ENCODE measurements at places on chromosomes 1 and 21.

- no peak overlapping the region for H3K4me3 ChIP-seq
- H3K27ac ChIP-seq = no peak overlapping the region
- H3K4me1 ChIP-seq = peaks cover 19% of the 10 kb centered on the region
- H3K27me3 ChIP-seq = peaks cover 72% of the 10 kb centered on the region
These were observed 69.0 kb downstream of the VWA5B1 start for GRCh38 chr1:20359451-20360330.

GRCh38 chr21:31520561-31521098 is 138.9 kb upstream of the SOD1 start:
- H3K27ac ChIP-seq = no peak overlapping the region
- peaks cover 3% of the 10 kb centered on the region for H3K27me3 ChIP-seq
- DNase-seq = no peak

DNA sequence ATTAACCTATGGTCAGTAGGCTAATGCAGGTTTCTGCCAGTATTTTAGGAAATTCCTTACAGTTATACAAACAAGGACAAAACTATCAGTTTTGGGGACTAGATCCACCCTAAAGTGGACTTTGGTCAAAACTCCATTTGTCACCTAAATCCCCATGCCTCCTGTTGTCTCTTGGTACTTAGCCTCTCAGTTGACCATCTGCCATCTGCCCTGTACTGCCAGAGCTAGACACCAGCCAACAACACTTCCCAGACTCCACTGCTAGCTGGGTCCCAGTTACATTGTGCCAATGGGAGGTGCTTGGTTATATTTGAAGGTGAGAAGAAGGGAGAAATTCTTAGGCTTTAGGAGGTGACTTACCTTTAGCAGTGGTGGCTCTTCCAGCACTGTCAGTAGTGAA is 17.0 kb upstream of the BSDC1 start:
- no peaks in the 10 kb centered on the region for H3K36me3 ChIP-seq
- DNase-seq = no peak
- peaks cover 3% of the 10 kb centered on the region for H3K4me1 ChIP-seq
- H3K27me3 ChIP-seq = peaks cover 3% of the 10 kb centered on the region
- no peak overlapping the region for H3K4me3 ChIP-seq
- H3K27ac ChIP-seq = no peak overlapping the region

DNA sequence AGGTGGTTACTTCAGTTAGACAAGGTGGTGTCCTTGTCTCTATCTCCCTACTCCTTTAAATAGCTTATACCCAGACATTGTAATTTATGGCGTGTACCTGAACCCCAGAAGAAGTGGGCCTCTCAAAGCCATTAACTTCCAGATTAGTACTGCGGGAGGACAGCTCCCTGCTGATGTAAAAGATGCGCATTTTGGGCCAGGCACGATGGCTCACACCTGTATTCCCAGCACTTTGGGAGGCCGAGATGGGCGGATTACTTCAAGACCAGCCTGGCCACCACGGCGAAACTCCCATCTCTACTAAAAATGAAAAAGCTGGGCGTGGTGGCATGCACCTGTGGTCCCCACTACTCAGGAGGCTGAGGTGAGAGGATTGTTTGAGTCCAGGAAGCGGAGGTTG is 15.0 kb upstream of the PLEKHM2 start:
- no peak overlapping the region for H3K4me3 ChIP-seq
- no peaks in the 10 kb centered on the region for H3K36me3 ChIP-seq
- no peaks in the 10 kb centered on the region for H3K27me3 ChIP-seq
- H3K4me1 ChIP-seq = peaks cover 3% of the 10 kb centered on the region

DNA sequence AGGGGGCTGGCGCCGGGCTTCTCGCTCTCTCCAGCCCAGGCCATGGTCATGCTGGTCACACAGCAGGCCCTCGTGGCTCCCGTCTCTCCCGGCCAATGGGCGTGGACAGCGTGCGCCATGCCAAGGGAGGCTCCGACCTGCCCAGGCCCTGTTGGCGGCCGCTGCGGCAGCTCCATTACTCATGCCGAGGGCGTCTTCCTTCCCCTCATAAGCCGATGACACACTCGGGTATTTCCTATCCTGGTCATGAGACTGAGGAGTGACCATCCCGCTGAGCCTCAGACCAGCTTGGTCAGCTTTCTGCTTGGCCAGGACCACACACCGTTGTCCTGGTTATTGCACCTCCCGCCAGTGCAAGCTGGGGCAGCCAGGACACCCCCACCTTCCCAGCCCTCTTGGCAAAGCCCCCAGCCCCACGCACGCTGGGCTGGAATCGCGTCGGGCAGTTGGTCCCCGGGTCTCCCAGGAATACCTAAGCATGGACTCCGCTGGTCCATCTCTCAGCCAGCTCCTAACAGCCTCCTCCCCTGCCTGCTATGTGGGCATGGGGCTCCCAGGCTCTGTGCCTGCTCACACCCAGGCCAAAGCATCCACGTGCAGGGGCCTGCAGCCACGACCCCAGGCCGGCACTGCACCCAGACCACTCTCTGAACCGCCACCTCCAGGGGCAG is 49.8 kb downstream of the ARHGEF16 start:
- no peaks in the 10 kb centered on the region for H3K27me3 ChIP-seq
- no peak overlapping the region for H3K4me3 ChIP-seq
- H3K4me1 ChIP-seq = no peaks in the 10 kb centered on the region
- no peaks in the 10 kb centered on the region for H3K36me3 ChIP-seq

DNA sequence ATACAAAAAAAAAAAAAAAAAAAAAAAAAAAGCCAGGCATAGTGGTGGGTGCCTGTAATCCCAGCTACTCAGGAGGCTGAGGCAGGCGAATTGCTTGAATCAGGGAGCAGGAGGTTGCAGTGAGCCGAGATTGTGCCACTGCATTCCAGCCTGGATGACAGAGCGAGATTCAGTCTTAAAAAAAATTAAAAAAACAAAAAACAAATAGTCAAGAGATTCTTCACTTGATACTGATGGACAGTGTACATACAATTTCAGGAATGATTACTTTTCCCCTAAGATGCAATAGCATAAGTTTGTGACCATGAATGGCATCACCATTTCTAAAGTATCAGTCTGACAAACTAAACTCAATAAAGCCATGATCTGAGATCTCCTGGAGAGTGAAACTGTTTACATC is 60.8 kb upstream of the IVNS1ABP start:
- no peaks in the 10 kb centered on the region for H3K27me3 ChIP-seq
- peaks cover 6% of the 10 kb centered on the region for H3K4me1 ChIP-seq
- no peak overlapping the region for H3K4me3 ChIP-seq
- H3K36me3 ChIP-seq = peaks cover 1% of the 10 kb centered on the region

- no peak for DNase-seq
- H3K36me3 ChIP-seq = no peaks in the 10 kb centered on the region
- H3K4me1 ChIP-seq = no peaks in the 10 kb centered on the region
- H3K27me3 ChIP-seq = peaks cover 21% of the 10 kb centered on the region
- no peak overlapping the region for H3K4me3 ChIP-seq
These were observed 431.9 kb downstream of the MATN1 start for GRCh38 chr1:30291526-30291925.

DNA sequence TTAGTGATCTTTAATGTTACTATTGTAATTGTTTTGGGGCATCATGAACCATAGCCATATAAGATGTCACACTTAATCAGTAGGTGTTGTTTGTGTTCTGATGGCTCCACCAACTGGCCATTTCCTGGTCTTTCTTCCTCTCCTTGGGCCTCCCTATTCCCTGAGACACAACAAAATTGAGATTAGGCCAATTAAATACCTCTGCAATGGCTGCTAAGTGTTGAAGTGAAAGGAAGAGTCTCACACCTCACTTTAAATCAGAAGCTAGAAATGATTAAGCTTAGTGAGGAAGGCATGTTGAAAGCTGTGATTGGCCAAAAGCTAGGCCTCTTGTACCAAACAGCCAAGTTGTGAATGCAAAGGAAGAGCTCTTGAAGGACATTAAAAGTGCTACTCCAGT is 30.7 kb downstream of the PPP2R5A start:
- H3K27ac ChIP-seq = peak overlapping the region; percentile 41
- no peak for DNase-seq
- no peaks in the 10 kb centered on the region for H3K27me3 ChIP-seq
- H3K36me3 ChIP-seq = peaks cover 30% of the 10 kb centered on the region
- H3K4me3 ChIP-seq = no peak overlapping the region
- H3K4me1 ChIP-seq = peaks cover 31% of the 10 kb centered on the region

- H3K4me1 ChIP-seq = peaks cover 25% of the 10 kb centered on the region
- H3K36me3 ChIP-seq = no peaks in the 10 kb centered on the region
- no peak overlapping the region for H3K27ac ChIP-seq
- H3K4me3 ChIP-seq = no peak overlapping the region
- H3K27me3 ChIP-seq = peaks cover 29% of the 10 kb centered on the region
These were observed 922 bp upstream of the FCRLB start for GRCh38 chr1:161720422-161720821.

DNA sequence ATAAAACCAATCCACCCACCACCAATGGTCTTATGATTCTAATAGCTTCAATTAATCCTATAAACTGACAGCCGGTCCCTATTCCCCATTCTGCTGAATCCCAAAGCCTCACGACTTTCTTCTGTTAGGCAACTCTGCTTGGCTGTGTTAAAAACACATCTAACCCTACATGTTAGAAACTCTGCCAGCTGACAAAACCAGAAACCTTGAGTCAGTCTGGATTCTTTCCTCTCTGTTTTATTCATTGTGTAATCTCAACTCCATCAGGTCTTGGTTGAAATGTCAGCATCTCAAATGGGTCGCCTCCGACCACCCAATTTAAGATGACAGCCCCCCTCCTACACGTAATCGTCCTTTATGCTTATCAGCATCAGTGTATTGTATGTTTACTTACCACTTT is 312.1 kb downstream of the DISC1 start:
- no peak overlapping the region for H3K27ac ChIP-seq
- DNase-seq = no peak
- no peaks in the 10 kb centered on the region for H3K27me3 ChIP-seq
- H3K4me3 ChIP-seq = no peak overlapping the region
- no peaks in the 10 kb centered on the region for H3K4me1 ChIP-seq
